AG20443 (cell line): ENCODE measurements at places on chromosomes 1 and 21.

DNA sequence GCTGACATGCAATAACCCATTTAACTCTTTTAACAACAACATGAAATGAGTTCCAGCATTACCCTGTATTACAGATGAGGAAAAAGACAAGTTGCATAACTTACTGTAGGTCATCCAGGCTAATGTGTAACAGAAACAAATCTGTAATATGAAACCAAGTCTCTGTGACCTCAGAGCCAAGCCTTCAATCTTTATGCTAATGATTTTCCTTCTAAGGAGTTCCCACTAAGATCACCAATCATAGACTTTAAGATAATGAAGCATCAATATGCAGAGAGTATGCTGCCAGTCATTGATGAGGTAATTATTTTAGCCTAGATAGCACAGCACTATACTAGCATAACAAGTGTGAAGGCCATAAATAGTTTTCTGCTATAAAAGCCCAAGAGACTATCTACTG, 35.6 kb upstream of the RNPC3 start:
- no peak for DNase-seq

- peak; percentile 60 for DNase-seq
Observed at GRCh38 chr1:206895837-206896242, 1.4 kb upstream of the IL24 start.

- peak; percentile 69 for DNase-seq
Observed at GRCh38 chr1:41382480-41383090, 21.4 kb downstream of the FOXO6 start.

GRCh38 chr1:241551759-241552638, 19.8 kb downstream of the KMO start:
- DNase-seq: no peak

- no peak for DNase-seq
Observed at GRCh38 chr1:113850127-113850796, 21.2 kb downstream of the PTPN22 start.

GRCh38 chr1:225885336-225885735, 3.2 kb upstream of the TMEM63A start:
- no peak for DNase-seq

GRCh38 chr1:67191668-67192520, 25.6 kb downstream of the IL23R start:
- no peak for DNase-seq

GRCh38 chr1:182235604-182235951, 156.0 kb downstream of the GLUL start:
- no peak for DNase-seq

GRCh38 chr1:196142111-196142640, 466.1 kb downstream of the KCNT2 start:
- no peak for DNase-seq

DNA sequence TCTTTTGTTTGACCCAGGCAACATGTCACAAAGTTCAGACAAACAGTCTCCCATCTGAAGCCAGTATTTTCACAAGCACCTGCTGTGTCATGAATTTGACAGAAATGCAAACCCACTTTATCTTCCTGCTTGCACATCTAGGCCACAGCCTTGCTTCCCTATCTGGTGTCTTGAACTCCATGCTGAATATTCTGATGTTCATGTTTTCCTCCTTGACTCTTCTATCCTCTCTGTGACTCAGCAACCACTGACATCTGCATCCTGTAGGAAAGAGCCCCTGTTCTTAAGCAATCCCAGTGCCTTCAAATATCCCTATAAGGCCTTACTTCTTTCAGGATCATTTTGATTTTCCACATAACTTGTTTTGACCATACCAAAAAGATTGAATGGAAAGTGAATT, 6.5 kb downstream of the CD55 start:
- peak; percentile 35 for DNase-seq

- DNase-seq: no peak
Observed at GRCh38 chr21:45469273-45470086, 64.5 kb downstream of the COL18A1 start.

GRCh38 chr1:25715888-25716287, 84.1 kb upstream of the SELENON start:
- DNase-seq: no peak

GRCh38 chr21:32728848-32729247, 1.0 kb upstream of the SYNJ1 start:
- no peak for DNase-seq

- peak; percentile 84 for DNase-seq
Observed at GRCh38 chr1:171817511-171818265, 23.6 kb upstream of the DNM3 start.

GRCh38 chr1:54866801-54867716, 19.9 kb downstream of the DHCR24 start:
- DNase-seq: peak; percentile 20
